ENCODE measurements at places on chromosomes 11 and 22.

- DNase-seq, result no peak
Measured at GRCh38 chr11:106958517-106959248, 59.6 kb downstream of the GUCY1A2 start.

DNA sequence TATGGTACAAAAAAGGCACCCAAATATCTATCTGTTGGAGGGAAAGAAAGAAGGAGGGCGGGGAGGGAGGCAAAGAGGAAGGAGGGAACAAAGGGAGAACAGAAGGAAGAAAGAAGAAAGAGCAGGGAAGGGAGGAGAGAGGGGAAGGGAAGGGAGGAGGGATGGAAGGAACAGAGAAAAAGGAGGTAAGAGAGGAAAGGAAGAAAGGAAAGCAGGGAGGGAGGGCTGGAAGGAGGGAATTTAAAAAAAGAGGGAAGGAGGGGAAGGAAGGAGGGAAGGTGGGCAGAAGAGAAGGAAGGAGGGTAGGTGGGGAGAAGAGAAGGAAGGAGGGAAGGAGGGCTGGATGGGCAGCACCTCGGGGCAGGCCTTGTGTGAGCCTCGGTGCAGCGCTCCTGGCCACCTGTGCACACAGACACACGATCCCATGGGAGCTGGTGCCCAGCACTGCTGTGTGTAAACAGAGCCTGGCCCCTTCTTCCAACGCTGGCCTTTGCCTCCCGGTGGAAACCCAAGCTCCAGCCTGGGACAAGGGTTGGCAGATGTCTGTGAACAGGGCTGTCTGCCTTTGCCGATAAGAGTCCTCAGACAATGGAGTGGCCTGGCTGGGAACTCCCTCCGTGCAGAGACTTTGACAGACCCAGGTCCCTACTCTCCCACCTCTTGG is 23.2 kb downstream of the SMIM38 start:
- no peak for DNase-seq

DNA sequence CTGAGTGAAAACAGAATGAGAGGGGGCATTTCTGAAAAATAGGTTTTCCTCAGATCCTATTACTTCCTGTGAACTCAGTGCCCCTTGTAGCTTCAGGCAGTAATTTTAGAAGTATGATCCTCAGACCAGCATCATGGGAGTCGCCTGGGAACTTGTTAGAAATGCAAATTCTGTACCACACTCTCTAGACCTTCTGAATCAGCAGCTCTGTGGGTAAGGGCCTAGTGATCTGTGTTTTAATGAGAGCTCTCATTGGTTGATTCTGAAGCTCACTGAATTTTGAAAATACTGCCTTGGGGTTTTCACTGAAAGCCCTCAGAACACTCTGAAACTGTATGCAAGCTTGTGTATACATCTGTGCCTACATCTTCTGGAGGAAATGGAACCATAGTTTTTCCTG is 647.2 kb upstream of the ANO5 start:
- DNase-seq, result no peak

DNA sequence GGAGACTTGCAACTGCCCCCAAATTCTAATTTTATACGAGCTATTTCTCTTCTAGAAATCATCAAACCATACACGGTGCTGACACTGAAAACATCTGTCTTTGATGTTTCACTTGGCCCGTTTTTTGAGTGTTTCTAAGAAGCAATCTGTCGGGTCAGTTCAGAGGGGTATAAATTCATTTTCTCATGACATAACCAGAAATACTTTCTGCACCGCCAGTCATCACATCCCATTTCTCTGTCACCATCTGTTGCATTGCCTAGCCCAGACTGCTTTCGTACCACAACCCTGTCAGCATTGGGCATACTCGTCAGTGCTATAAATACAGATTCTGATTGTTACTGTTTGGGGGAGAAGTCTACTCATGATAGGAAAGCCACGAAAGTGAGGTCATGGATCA is 63.1 kb upstream of the CCDC90B start:
- no peak for DNase-seq

DNA sequence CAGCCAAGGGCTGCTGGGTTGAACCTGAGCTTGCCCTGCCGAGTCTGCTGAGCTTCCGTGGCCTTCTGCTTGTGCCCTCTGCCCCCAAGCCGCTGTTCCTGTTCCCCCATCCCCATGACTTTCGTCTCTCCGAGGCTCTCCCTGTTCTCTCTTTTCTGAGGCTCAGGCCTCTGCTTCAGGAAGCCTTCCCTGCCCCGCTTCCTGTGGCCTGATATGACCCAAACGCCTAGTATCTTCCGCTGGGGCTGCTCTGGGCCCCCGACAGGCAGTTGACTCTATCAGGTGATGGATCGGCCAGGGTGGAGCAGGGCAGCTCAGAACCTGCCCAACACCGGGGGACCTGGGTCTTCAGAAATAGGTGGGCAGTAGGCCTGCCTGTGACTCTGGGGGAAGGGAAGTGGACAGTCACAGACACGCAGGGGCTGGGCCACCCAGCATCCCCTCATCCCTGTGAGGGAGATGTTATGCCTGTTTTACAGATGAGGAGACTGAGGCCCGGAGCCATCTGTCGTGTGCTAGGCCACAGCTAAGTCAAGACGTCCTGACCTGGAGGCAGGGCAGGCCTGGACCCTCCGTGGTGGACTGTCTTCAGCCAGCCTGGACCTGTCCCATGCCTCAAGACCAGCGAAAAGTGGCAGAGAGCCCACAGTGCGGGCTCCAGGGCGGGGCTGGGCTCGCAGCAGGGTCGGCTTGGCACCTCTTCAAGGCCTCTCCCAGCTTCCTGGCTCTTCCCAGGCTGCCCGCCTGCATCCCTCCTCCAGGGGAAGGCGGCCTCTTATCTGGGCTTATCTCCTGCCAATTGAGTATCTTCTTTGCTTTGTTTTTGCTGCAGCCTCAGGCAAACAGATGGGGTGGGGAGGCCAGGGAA is 16.2 kb downstream of the BAD start:
- peak; percentile 44 for DNase-seq

GRCh38 chr11:40338739-40339138 is 1120.7 kb downstream of the LRRC4C start:
- DNase-seq, result no peak

GRCh38 chr11:78821371-78822306 is 247.0 kb upstream of the NARS2 start:
- DNase-seq, result no peak

GRCh38 chr11:113376156-113376555 is 11.4 kb upstream of the ANKK1 start:
- no peak for DNase-seq

DNA sequence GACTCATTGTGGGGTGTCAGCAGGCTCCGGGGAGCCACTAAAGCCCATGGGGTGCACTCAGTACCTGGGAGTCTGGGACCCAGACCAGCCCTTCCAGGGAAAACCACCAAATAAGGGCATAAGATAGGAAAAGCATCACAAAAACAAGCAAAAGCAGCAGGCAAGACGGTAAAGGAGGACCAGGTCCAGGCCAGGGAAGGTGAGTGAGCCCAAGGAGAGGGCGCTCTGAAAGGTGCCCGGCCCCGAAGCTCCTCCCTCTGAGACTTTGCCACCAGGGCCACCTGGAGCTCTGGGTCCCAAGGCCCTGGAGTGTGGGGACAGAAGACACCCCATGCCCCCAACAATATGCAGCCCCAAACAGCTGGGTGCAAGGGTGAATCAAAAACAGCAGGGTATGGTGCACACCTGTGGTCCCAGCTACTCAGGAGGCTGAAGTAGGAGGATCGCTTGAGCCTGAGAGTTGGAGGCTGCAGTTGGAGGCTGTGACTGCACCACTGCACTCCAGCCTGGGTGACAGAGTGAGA is 5.2 kb upstream of the IL17REL start:
- no peak for DNase-seq

- DNase-seq, result no peak
Measured at GRCh38 chr11:5910540-5910939, 17.5 kb downstream of the OR52E5 start.

- no peak for DNase-seq
Measured at GRCh38 chr22:17984114-17984513, 40.2 kb downstream of the MICAL3 start.

DNA sequence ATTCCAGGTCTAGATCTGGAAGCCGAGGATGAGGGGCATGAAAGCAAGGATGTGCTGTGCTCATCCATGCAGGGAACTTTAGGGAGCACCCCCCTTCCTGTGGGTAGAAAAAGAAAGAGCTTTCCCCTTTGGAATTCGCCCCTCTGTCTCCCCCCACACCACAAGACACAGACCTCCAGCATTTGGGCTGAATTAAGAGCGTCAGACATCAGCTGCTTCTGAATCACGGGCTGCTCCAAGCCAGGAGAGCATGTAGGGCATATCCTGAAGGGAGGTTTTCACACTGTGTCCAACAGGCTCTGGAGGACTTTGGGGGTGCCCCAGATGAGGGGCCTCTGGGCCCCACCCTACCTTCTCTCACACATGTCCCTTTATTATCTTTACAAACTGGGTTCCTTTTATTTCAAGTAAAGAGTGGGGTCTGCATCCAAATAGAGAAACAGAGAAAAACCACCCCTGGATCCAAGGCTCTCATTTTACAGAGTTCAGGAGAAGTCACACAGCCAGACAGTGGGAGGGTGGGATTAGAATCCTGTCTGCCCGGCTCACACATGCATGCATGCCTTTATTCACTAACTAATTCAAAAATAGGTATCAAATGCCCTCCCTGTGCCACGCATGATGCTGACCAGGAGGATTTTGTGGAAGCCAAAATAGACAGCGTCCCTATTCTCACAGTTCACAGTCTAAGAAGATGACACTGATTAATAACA is 52.8 kb downstream of the LRRC32 start:
- no peak for DNase-seq

DNA sequence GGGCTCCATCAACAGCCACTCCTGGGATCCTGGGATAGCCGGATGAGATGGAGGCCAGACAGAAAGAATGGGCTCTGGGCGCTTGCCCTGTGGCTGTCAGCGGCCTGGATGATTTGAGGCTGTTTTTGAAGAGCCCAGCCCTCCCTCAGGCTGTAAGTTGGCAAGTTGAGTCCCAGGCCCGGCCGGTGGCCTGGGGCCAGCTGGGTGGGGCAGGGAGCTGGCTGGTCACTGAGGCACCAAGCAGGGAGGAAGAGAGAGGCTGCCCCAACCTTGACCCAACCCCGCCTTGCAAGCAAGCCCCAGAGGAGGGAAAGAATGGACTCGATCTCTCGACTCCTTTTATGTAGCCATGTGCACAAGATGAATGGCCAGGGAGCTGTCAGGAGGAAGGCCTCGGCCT is 34.9 kb downstream of the RIBC2 start:
- no peak for DNase-seq

- DNase-seq, result no peak
Measured at GRCh38 chr11:79325851-79326250, 115.0 kb downstream of the TENM4 start.

- no peak for DNase-seq
Measured at GRCh38 chr11:17573526-17573925, 26.5 kb downstream of the OTOG start.

DNA sequence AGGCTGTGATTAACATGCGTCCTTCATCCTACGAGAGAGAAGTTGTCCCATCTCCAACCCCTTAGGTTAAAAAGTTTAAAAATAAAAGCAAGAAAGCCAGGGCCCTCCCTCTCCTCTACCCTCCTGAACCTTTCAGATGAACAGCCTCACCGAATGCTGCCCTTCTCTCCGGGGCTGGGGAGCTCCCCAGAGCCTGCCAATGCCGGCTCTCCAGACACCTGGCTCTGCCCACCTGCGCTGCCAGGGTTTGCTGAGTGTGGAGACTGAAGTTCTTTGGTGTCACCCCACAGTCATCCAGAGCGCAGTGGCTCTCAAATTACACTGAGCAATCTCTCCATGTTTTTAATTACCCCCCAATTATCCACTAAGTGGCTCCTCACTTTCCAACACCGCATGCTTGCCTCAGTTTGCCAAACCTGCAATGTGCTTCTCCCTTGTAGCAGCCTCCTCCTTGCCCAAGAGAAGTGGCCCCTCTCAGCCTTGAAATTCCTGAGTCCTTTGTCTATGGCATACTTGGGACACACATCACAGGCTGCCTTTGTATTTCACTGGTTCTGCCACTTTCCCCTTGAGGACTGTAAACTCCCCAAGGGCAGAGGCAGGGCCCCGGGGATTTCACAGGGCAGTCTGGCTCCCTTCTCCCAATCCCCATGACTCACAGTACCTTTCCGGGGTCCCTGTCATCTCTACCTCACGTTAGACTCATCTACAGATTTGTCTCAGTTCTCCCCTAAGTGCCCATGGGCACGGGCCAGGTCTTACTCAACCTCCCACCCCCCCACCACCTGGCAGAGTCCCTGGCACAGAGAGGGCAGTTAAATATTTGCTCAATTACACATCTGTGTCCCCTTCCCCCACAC is 2.0 kb downstream of the MYH9 start:
- no peak for DNase-seq

DNA sequence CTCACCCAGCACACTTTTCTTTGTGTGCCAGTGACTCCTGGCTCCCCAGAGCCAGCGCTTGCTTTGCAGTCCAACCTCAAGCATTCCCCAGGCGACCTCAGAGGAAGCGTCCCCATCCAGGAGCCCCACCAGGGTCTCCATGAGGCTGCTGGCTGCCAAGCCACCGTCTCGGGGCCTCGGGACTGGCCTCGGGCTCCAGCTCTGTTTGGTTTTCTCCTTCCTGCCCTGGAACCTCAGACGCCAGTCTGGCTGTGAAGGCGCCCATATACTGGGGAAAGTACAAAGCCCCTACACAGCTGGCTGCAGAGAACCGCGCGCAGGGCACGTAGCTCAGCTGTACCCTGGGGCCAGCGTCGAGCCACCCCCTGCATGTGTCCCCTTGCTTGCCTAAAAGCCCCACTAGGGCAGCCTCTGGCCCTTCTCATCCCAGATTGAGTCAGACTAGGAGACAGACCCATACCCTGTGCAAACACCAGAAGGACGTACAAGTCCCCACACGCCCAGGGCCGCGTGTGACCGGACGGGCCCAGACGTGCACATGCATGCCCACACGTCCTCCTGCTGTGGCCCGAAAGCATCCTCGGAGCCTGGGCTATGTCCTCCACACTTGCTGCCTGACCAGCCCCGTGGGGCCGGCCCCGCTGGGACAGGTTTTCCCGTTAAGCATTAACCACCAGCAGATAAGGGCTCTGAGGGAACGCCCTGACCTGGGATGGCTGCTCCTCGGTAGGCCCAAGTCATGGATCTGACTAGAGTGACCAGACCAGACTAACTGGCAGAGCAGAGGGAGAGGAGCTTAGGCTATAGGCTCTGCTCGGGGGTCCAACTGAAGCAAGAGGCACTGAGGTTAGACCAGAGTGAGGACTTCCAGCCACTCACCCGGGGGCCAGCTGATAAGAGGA is 4.2 kb upstream of the SYT8 start:
- peak; percentile 82 for DNase-seq

Measured in Caki2 (cell line).